ENCODE measurements at places on chromosomes 2 and 18.

DNA sequence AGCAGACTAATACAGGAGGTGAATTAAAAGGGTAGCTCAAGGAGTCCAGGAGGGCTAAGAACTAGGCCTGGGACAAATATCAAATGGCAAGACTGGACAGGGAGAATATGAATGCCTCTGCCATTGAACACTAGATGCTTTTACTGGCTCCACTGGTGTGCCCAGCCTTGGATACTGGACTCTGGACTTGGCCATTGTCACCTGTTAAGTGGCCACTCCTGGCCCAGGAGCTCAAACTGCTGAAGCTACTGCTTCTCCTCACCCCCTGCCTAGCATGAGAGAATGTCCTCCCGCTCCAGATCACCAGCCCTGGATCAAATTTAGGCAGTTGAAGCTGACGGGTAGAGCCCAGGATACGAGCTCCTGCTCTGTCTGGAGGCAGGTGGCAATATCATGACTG, 170.8 kb downstream of the DDX1 start:
- no peak for DNase-seq

GRCh38 chr18:58253318-58253717, 209.3 kb downstream of the NEDD4L start:
- no peak for DNase-seq

GRCh38 chr2:236684504-236685256, 115.1 kb downstream of the ACKR3 start:
- DNase-seq: no peak

- DNase-seq: no peak
These were observed 110.5 kb upstream of the KLF7 start for GRCh38 chr2:207276248-207276647.

DNA sequence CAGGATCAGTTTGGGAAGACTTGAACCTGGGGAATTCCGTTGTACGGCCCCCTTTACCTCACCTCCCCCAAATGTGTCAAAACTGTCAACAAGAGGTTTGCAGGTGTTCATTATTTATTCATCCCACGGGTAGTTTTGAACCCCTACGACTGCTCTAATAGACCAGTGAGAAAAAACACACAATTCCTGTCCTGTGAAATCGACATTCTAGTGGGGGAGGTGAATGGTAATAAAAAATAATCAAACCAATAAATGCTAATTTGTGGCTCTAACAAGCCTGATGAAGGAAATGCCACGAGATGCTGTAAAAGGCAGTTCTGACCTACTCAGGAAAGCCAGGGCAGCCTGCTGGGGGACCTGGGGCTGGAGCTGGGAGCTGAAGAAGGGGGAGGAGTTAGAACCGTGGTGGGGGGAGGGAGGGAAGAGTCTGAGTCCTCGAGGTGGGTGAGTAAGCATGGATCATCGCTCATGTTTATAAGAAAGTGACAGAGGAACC, 463 bp upstream of the DNAJB2 start:
- no peak for DNase-seq

GRCh38 chr18:55477499-55477859, 110.5 kb downstream of the TCF4 start:
- DNase-seq: no peak

- DNase-seq: no peak
These were observed 4.7 kb upstream of the HPCAL1 start for GRCh38 chr2:10297959-10298531.

- no peak for DNase-seq
These were observed 1.3 kb upstream of the SP3 start for GRCh38 chr2:173966274-173967098.

DNA sequence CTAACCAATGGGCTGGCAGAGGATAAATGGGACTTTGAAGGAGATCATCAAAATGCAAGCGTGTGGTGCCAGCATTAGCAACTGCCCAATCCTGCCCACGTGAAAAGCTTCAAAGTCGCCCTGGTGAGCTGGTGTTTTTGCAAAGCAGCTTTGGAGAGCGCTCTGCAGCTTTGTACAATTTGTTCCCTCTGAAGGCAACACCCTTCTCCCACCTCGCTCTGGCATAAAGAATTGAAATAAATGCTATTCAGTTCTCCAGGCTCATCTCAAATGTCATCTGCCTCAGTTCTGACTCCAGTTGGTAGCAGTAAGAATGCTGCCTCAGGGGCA, 3.5 kb downstream of the COPS9 start:
- no peak for DNase-seq

GRCh38 chr18:2686349-2686968, 30.9 kb downstream of the SMCHD1 start:
- no peak for DNase-seq

All from colonic mucosa (tissue), 4 donors.